ENCODE measurements at places on chromosomes 4 and X.

DNA sequence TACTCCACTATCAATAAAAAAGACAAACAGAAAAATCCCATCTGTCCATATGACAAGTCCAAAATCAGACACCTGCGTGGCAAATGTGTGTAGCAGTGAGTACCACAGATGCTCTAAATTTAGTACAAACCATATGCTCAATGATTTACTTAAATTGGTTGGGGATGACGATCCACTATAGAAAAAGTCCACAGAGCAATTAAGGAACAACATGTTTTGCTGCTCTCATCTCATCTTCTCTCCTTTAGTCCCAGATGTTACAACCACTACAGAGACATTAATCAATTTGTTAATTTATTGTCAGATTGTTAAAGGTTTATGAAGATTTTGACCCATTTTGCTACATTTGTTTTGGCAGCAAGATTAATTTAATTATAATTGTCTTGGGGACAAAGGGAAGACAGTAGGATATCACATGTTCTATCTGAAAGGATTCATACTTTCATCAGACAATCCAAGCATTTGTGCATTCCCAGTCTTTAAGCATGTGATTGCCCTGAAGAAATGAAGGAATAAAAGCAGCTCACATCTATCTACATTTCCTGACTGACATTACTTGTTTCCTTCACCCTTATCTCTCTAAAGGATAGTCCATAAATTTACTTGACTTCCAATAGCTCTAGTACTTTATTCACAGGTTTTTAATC lies 2268.1 kb downstream of the PCDH7 start:
- no peak for DNase-seq

- DNase-seq: peak; percentile 50
Observed at GRCh38 chrX:153820601-153821000, 9.7 kb downstream of the PDZD4 start.

DNA sequence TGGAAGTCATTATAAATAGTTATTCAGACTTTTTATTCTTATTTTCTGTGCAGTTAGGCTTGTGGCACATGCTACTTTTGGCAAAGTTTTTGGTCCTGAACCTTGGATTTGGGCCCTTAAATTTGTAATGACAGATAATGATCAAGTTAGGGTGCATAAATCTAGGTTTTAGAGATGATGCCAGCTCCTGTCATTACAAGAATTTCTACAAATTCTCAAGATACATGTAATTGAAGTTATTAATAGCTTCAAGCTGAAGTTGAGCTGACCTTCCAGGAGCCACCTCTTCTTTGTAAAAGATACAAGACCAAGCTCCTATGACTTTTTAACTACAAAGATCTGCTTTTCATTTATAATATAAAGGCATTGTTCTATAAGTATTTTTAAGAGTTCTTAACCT lies 255.6 kb upstream of the UGT8 start:
- DNase-seq: no peak

- no peak for DNase-seq
Observed at GRCh38 chr4:142725886-142726285, 120.2 kb downstream of the INPP4B start.

DNA sequence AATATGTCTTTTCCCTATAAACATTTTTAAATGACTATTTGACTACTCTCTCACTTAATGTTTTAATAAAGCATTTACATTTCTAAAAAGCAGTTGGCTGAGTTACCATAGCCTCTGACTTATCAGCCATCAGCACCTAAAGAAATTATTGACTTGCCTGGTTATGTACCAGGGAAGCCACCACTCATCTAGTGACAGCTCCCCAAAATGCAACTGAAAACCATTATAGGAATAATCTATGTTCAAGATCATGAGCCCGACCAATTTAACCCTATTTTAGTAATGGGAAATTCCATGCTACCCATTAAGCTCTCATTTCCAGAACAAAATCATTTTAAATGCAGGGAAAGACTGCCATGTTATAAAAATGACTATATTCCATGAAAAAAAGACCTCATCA lies 34.4 kb downstream of the HDX start:
- DNase-seq: no peak

DNA sequence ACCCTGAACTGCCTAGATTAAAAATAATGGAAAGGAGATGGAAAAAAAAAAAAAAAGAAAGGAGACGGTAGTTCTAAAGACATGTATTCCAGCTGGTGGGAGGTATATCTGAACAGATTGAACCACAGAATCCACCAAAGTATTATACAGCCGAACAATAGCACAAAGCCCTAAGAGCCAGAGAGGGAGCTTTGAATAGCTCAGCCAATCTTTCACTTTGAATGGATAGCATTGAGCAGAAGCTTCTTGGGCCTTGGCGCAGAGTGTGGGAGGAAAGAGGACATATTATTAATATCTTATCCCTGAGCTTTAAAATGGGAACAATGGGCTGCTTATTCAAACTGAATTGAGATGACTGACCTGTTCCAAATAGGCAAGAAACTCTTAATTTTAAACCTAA lies 147.8 kb upstream of the PAQR3 start:
- DNase-seq: no peak

DNA sequence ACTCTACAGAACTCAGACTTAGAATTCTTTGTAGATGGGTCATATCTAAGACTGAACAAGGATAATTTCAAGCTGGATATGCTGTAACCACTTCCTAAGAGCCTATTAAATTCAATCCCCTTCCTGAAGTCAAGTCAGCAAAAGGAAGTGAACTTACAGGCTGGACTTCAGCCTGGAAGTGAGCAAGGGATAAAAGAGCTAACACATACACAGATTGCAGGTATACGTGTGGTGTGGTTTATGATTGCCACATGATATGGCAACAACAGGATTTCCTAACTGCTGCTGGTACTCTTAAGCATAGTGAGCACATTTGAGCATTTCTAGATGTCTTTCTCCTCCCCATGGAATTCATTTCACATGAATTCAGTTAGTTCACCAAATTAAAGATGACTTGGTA lies 38.2 kb upstream of the UXT start:
- DNase-seq: no peak

DNA sequence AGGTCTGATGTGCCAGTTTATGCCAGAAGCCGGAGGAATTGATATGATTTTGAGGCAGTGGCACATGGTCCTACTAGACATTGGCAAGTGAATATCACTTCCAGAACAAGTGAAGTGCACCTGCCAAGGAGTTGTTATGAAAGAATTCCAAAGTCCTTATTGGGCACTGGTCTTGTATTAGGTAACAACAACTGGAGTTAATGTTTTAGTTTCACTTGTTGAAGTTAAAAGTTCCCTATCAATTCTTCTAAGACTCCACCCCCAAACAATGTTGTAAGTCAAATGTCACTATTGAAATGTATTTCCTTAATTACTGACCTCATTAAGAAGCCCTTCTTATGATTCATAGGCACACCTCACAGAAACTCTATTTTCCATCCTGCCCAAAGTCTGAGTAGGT lies 3.1 kb downstream of the TET2 start:
- no peak for DNase-seq

- DNase-seq: no peak
Observed at GRCh38 chr4:20337261-20337664, 85.6 kb downstream of the SLIT2 start.

DNA sequence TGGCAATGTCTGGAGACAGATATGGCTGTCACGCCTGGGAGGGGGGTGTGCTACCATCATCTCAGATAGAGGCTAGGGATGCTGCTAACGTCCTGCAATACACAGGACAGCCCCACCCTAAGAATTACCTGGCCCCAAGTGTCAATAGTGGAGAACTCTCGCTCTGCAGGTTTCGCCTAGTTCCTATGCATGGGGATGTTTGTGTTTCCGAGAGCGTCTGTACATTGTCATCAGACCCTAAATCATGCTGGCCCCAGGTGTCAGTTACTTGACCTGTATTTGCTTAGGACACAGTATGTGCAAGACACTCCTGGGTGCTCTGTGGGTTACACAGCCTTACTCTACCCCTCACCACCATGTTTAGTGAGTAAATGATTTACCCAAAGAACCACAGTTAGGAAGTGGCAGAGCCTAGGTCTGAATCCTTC lies 90.8 kb downstream of the AFF1 start:
- DNase-seq: no peak

DNA sequence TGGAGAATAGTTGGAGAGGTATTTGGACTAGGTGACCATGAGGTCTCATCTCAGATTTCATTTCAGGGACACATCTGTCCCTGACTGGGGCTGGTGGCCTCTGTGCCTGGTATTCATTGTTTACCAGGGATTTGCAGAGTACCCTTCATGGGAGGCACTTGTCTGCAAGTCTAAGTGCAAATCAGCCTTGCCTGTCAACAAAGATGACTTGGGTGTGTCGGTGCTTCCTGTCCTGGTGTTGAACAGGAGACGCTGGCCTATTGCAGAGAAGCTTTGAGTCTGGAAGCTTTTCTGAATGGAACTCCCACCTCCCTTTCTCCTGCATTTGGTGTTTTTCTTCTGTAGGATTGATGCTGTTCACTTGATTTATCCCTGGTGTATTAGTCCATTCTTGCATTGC lies 104.1 kb downstream of the TNIP2 start:
- no peak for DNase-seq

GRCh38 chr4:19382993-19383756 lies 868.5 kb upstream of the SLIT2 start:
- no peak for DNase-seq

- DNase-seq: no peak
Observed at GRCh38 chr4:88937081-88937480, 119.9 kb downstream of the FAM13A start.

DNA sequence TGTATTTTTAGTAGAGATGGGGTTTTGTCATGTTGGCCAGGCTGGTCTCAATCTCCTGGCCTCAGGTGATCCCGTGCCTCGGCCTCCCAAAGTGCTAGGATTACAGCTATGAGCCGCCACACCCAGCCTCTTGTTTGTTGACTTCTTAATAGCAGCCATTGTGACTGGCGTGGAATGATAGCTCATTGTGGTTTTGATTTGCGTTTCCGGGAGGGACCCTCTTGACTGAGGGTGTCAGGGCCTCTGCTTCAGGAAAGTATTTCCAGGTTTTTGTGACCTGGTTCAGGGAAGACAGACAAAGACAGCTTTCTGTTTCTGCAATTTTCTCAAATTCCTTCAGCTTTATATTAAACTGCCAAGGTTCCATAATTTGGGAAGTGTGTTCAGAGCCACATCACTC lies 15.1 kb downstream of the CSF2RA start:
- no peak for DNase-seq

GRCh38 chrX:150879855-150880807 lies 18.3 kb downstream of the CD99L2 start:
- DNase-seq: no peak

- no peak for DNase-seq
Observed at GRCh38 chr4:177322266-177322665, 12.6 kb downstream of the NEIL3 start.

GRCh38 chrX:115147220-115147619 lies 42.0 kb upstream of the RBMXL3 start:
- DNase-seq: no peak

Data from posterior vena cava (tissue), 2 donors.